H1 (cell line): ENCODE measurements at places on chromosomes 11 and 22.
A peak's percentile ranks its signal among the peaks of the same experiment; 100 is the strongest.

- no peak for DNase-seq
These were observed 154.1 kb downstream of the DDX10 start for GRCh38 chr11:108818971-108819370.

- peak; percentile 80 for DNase-seq
These were observed at the start of gene ARAP1 for GRCh38 chr11:72752088-72752914. Gene ARAP1, minus strand, starts transcription at chr11:72752408. Its CDS starts 25,280 bp downstream, at chr11:72727128.

- DNase-seq = no peak
These were observed 702 bp upstream of the KCNJ4 start for GRCh38 chr22:38455530-38456271.

- no peak for DNase-seq
These were observed 8.6 kb downstream of the KCNQ1 start for GRCh38 chr11:2453436-2453835.

GRCh38 chr11:58647141-58647699, 24.8 kb downstream of the CNTF start:
- DNase-seq = no peak

DNA sequence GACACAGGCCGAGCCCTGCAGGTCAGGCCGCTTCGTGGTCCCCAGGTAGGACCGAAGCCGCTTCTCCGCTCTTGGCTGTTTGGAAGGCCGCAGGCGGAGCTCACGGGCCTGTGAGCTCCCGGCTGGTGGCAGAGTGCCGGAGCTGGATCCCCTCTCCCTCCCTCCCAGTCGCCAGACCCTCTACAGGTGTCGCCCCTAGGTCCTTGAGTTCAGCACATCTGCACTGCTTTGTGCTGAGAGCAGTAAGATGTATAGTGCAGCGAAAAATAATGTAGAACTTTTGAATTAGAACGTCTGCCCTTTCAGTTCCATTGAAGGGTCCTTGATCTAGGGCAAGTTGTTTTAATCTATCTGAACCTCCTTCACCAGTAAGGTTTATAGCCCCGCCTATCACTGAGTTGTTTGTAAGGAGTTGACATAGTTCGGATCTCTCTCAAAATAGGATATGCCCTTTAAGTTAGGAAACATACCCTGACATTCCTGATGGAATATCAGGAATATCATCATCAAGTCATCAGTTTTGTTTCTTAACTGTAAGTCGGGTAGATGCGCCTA, 419 bp downstream of the ANKRD49 start:
- DNase-seq = peak; percentile 10

GRCh38 chr11:119806064-119806915, 77.3 kb upstream of the NECTIN1 start:
- no peak for DNase-seq

- peak; percentile 11 for DNase-seq
These were observed 50.7 kb downstream of the OTOG start for GRCh38 chr11:17597770-17598169.

DNA sequence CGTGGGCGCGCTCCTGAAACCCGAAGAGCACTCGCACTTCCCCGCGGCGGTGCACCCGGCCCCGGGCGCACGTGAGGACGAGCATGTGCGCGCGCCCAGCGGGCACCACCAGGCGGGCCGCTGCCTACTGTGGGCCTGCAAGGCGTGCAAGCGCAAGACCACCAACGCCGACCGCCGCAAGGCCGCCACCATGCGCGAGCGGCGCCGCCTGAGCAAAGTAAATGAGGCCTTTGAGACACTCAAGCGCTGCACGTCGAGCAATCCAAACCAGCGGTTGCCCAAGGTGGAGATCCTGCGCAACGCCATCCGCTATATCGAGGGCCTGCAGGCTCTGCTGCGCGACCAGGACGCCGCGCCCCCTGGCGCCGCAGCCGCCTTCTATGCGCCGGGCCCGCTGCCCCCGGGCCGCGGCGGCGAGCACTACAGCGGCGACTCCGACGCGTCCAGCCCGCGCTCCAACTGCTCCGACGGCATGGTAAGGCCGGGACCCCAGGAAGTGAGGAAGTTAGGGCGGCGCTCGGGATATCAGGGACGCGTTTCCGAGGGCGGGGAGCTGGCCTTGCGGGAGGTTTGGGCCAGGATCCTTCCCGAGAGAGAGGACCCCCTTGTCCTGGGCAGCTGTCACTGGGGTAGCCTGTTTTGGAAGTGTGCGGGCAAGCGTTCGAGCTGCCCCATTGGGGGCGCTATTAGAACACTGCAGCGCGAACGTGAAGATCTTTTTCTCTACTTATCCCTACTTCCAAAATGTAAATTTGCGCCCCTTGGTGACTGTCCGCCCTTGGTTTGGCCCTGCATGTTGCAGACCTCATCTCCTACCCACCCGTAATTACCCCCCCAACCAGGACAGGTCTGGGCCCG, 796 bp downstream of the MYOD1 start:
- DNase-seq = peak; percentile 81

- DNase-seq = no peak
These were observed 161.7 kb downstream of the RAB38 start for GRCh38 chr11:88013508-88014065.

DNA sequence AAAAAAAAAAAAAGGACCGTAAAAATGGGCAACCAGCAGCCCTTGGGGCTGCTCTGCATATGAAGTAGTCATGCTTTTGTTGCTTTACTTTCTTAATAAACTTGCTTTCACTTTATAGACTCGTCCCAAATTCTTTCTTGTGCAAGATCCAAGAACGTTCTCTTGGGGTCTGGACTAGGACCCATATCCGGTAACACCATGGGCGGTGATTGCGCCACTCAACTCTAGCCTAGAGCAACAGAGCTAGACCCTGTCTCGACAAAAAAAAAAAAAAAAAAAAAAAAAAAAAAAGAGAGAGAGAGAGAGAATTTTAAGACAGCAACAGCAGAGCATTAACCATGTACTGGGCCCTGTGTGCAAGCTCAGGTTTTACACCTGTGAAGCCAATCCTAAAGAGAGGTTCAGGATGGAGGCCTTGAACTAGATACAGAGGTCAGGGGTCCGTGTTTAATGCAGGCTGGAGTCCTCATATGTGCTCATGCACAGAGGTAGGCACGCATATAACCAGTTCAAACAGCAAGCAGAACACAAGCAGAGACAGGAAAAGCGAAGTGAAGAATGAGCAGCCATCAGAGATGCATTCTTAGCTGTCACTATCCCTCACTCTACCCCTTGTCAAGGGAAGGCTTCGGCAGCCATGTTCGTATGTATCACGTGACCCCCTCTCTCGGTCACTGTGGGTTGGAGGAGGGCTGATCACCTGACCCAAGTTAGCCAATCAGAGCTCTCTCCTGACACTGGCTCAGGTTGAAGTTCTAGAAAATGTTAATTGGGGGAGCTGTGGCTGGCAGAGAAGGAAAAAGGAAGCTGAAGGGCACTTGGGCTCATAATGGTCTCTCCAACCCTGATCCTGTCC, 16.7 kb upstream of the SYT12 start:
- DNase-seq = peak; percentile 80

GRCh38 chr22:50686794-50687193, 14.2 kb downstream of the SHANK3 start:
- DNase-seq = no peak

DNA sequence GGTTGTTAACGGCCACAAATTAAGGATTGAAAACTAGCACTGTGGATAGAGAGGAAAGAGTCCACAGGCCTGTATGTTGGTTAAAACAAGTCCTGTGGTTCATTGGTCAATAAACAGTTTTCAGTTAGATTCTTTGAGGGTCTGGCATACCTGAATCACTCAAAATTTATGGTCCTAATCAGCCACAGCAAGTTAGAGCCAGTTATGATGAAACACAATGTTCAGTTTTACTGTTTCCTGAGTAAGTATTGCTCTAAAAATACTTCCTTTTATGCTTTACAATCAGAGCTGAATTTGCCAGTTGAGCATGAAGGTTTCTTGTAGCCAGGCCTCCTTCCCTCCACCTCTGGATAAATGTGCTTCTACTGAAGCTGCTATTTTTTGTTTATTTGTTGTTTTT, 12.9 kb upstream of the CAT start:
- DNase-seq = no peak

DNA sequence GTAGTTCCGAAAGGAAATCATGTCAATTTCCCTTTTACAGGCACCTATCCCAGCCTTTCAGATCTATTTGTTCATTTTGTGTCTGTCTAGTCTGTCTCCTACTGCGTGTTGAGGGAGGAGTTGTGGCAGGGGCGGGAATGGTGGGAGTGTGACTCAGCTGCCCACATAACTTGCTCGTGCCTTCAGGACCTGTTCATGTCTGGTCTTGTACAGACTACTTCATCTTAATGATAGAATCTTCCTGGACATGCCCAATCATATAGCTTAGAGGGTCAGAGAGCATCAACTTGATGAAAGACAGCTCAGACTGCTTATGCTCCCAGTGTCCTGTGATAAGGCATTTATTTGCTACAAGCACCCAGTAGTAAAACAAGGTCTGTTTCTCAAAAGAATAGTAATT, 61.0 kb upstream of the BIRC3 start:
- DNase-seq = no peak

- no peak for DNase-seq
These were observed 61.5 kb downstream of the AAMDC start for GRCh38 chr11:77882396-77882795.

GRCh38 chr22:41531715-41532477, 12.4 kb downstream of the POLR3H start:
- no peak for DNase-seq

DNA sequence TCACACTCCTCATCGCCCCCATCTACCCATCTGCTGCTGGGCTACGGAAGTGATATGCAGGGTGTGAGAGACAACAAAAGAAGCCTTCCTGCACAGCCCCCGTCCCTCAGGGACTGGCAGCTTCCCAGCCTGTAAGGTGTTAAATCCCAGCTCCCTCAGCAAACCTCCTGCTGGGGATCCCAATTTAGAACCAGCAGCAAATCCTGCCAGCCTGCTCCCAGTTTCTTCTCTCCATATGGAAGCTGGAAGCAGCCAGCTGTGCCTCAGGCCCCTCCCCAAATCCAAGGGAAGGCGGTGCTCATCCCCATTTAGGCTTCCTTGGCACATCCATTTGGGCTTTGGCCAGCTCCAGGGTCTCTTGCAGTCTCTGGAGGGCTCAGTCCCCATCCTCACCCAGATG, 47.5 kb downstream of the PAMR1 start:
- no peak for DNase-seq

GRCh38 chr11:83971063-83971462, 684.9 kb upstream of the CCDC90B start:
- DNase-seq = no peak

- DNase-seq = no peak
These were observed 88.4 kb downstream of the CDKN1C start for GRCh38 chr11:2797121-2797711.

- DNase-seq = no peak
These were observed 136.4 kb downstream of the RBFOX2 start for GRCh38 chr22:35892192-35892591.

DNA sequence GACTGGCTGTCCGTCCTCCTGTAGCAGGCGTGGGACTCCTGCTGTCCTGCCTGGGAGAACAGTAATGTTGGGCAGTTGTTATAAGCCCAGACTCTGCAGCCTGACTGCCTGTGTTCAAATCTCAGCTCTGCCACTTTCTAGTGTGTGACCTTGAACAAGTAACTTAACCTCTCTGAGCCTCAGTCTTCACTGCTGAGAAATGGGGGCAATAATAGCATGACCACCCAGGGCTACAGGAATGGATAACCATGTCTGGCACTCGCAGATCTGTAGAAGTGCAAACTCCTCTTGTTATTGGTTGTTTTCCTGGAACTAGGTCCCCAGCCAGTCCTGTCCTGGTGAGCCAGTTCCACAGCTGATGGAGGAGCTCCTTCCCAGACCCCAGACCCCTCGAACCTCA, 69.7 kb downstream of the TP53I11 start:
- DNase-seq = no peak

GRCh38 chr22:26286091-26286820, 117.0 kb downstream of the SEZ6L start:
- no peak for DNase-seq

DNA sequence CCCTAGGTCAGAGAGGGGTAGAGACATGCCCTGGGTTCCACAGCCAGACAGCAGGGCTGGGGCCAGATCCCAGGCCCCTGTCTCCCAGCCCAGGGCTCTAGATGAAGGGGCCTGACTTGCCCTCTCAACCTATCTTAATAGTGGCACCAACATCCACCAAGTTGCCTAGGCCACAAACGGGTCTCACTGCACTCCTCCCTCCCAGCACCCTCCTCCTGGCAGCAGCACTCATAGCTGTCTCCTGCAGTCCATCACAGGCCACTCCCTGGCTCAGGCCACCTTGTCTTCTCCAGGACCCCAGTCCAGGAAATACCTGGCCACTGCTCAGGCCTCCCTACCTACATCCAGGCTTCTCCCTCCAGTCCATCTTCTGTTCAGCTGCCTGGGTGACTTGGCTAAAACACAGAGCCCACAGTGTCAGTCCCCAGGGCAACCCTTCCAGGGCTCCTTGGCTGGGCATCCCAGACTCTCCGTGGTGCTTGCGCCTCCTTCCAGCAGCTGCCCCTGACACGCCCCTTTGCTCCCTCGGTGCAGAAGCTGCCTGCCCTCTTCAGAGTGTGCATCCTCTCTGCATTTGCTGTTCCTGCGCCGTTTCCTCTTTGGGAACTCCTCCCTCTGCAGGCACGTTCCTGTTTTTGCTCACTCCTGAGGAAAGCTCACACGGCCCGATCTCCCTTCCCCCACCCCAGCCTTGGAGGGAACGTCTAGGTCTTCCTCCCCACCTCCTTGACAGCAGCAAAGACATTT, 40.5 kb downstream of the LRRC32 start:
- DNase-seq = no peak

DNA sequence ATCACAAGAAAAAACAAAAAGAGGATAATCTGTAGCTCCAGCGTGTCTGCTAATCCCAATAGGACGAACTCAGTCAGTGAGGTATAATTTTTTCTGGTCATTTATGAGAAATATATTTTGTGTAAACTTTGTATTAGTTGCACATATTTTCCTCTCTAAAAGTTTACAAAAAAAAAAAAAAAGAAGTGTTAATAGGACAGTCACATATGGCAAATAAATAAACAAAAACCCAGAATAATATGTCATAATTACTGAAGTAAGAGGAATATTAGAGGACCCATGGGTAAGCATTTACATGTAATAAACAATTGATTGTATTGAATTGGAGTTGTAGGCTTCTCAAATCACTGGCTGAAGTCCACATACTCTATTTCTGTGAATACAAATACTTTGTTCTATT, at the start of gene OR5F1:
TSS of gene OR5F1 (minus strand) at position 101 of the 400 bp plus-strand sequence. CDS start at position 101, 0 bp downstream.
- no peak for DNase-seq

DNA sequence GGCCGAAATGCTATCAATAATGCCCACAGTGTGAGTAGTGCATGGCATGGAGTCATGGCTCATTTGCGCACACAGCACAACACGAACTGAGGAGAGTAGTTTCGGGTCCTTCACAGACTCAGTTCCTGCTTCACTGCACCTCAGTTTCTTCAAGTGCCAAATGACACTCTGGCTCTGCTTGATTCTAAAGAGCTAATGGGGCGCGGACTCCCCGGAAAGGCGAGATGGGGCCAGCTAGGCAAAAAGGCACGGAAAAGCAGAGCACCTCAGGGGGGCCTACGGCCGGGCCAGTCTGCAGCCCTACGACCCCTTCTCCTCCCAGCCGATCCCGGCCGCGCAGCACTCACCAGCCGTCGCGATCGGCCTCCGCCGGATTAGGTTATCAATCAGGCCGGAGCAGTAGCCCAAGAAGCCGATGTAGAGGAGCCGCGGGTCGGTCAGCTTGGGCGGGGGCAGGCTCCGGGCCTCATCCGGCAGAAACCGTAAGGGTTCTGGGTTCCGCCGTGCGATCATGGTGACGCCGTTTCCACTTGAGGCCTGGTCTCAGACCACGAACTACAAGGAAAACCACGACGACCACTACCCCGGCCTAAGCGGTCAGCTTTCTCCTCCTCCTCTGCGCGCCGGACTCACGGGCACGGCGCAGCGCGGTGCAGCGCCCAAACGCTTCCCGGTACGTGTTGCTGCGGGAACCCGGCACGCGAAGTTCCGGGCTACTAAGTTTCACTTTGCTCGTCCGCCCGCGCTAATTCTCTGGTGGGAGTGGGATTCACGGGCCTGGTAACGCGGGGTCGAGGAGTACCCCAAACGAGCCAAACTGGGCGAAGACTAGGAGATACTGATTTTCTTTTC, at the start of gene NDUFC2:
TSS of gene NDUFC2 (minus strand) at position 631 of the 852 bp plus-strand sequence. CDS start at position 513, 118 bp downstream.
- peak; percentile 27 for DNase-seq
